ENCODE measurements at places on chromosomes 7 and 10.

DNA sequence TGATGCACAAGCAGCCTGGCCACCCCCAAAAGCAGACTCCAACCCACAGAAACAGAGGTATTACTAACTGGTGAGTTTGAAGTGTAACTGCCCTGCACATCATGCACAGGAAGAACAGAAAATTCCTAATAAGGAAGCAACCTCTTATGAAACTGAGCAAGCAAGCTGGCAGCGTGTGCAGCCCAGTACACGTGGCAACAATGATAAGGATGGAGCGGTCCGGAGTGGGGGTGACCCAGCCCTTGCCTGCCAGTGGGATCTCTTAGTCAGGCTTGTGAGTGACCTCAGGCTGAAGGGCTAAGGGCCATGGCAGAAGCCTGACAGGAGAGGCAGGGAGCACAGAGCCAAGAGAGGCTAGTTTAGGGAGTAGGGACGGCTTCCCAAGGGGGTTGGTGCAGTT lies 22.1 kb upstream of the AOAH start:
- DNase-seq = no peak

GRCh38 chr7:157870644-157871290 lies 534.0 kb downstream of the DNAJB6 start:
- DNase-seq = no peak

GRCh38 chr10:31401287-31401686 lies 82.3 kb downstream of the ZEB1 start:
- no peak for DNase-seq

DNA sequence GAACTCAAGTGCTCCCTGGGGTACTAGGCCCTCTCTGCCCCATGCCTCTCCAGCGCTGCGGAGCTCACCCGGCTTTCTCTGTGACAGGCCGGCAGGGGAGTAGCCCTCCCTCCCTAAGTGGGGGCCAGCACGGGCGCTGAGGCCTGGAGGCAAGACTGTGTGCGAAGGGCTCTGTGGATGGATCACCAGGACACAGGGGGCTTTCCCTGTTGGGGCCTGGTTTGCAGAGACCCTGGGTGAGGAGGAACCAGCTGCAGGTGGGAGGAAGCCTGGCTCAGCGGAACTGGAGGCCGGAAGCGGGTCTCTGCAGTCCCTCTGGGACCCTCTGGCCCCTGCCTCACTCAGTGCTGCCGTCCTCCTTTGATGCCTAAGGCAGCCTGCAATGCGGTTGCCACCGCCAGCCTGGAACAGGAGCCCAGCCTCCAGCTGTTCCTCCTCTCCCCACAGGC lies 106.0 kb downstream of the CYTH3 start:
- DNase-seq = no peak

DNA sequence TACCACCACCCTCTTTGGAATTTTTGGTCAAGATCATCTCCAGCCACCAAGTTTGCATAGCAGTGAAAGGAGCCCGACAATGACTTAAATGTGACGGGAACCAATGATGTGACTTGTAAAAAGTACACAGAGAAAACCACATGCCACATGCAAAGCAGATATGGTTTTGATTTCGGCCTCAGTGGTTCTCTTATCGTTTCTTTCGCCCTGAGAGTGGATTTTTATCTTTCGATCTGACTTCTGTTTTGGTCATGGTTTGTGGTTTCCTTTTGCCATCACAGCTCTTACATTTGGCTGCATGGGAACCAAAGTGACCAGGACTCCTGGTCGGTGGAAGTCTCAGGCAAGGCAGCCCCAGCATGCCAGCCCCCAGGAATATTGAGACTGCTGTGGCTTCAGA lies 31.5 kb downstream of the TCF7L2 start:
- DNase-seq = no peak

GRCh38 chr7:106883456-106884026 lies 18.5 kb downstream of the PIK3CG start:
- no peak for DNase-seq

DNA sequence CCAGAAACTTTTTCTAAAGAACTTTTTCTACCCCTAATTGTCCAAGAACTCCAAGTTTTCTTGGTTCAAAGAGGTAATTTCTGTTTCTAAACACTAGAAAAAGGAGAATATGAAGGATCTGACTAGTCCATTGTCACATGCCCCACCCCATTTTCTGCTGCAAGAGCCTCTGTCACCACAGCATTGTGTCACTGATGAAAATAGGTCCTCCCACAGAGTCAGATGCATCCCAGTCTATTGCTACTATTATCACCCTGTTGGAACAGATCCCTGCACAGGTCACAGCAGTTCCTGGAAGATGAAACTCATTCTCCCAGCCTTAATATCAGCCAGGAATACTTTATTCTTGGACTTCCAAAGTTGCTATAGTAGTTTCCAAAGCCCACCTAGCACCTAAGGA lies 7.5 kb upstream of the CFTR start:
- DNase-seq = no peak

DNA sequence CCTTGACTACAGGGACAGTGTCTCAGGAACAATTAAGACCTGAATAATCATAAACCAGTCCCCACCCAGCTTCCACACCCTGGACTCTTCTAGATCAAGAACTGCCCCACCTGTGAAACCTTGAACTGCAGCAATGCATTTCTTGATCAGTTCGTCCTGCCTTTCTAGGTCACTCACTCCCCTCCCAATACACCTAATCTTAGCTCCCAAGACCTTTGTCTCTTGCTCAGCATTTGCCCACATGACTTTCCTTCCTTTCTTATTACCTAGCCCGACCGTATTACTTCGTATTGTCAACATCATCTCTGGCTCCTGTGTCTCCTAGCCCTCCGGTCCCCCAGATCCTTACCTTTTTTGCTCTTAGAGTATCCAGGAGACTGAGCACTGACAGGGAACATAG lies 5.5 kb upstream of the NAMPT start:
- DNase-seq = no peak

- DNase-seq = no peak
Measured at GRCh38 chr10:2987185-2987768, 80.1 kb upstream of the PFKP start.

DNA sequence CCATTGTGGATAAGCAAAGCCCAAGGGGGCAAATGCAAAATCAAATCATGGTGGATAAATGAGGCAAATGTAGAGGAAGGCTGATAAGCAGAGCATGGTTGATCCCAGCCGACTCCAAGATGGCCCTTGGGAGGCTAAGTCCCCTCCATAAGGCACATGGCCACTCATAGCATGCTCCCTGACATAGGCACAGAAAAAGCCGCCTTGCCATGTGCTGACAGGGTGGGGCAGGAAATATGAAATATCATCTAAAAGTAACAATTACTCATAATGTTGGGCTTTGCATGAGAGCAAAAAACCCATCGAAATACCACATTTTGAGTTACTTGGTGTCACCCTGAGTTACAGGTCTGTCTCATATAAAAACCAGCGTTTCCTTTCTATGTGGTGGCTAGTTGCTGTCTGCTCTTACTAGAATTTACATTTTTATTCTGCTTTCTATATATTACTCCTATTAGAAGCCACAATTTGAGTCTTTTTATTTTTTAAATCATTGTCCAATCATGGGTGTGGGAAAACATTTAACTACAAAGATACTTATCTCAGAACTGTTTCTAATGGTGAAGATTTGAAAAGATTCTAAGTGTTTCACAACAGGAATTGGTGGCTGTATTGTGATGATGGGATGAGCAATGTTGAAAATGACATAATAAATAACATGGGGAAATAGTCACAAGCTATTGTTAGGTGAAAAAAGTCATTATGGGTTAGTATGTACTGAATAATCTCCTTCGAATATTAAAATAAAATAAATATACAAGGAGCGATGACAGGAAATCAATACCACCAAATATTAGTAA lies 102.7 kb downstream of the CUBN start:
- DNase-seq = no peak

GRCh38 chr10:123140164-123140982 lies 4.6 kb downstream of the HMX3 start:
- no peak for DNase-seq

DNA sequence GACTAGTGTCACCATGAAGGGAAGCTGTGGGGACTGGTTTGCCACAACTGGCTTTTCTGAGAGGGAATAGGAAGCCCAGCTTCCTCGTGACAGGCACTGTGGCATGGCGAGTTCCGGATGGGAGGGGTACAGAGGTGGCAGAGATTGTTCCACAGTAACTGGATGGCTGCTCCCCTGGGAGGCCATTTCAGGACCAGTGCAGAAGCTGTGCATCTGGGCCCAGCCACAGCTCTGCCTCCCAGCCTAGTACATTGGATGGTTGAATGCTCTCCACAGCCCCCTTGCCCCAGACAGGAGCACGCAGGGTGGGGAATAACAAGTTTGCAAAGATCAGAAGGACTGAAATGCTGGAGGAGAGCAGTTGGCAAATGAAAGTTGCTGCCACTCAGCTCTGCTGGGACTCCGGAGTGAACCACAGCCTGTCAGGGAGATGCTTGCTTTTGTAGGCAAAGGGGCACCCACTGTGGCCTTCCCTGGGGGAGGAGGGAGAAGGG lies 51.8 kb downstream of the GSDME start:
- DNase-seq = no peak

- no peak for DNase-seq
Measured at GRCh38 chr10:29635711-29636144, 957 bp upstream of the SVIL start.

- DNase-seq = no peak
Measured at GRCh38 chr7:134444961-134445315, 14.0 kb downstream of the AKR1B1 start.

DNA sequence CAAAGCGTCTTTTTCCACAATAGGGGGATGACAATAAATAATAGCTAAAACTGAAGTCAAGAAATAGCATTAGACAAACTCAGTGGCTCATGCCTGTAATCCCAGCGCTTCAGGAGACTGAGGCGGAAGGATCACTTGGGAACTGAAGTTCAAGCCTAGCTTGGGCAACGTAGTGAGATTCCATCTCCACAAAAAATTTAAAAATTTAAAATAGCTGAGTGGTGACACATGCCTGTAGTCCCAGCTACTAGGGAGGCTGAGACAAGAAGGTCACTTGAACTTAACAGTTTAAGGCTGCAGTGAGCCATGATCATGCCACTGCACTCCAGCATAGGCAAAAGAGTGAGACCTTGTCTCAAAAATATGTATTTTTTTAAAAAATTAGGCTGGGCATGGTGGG lies 107.9 kb downstream of the AKR1D1 start:
- no peak for DNase-seq

GRCh38 chr7:37480041-37481031 lies 31.7 kb upstream of the ELMO1 start:
- no peak for DNase-seq

GRCh38 chr7:17340655-17341054 lies 42.2 kb downstream of the AHR start:
- peak; percentile 15 for DNase-seq

DNA sequence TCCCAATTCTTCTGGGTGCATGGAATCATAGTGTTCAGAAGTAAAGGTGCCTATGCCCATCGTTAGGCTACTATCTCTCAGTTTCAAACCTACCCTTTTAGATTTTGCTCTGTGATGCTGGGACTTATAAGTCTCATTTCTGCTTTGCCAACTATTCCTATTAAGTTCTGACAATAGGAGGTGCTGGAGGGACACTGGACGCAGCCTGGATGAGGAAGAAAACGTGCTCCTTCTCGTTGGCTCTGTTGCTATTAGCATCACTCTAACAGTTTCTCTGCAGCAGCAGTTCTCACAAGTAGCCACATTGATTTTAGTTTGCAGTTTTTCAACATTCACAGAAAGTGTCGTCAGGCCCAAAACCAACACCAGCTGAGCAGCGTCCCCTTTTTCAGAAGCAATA lies 72.4 kb downstream of the ABCC2 start:
- DNase-seq = no peak

- DNase-seq = no peak
Measured at GRCh38 chr10:535952-536351, 153.5 kb downstream of the DIP2C start.

GRCh38 chr10:71677261-71677660 lies 42.3 kb downstream of the C10orf105 start:
- no peak for DNase-seq

DNA sequence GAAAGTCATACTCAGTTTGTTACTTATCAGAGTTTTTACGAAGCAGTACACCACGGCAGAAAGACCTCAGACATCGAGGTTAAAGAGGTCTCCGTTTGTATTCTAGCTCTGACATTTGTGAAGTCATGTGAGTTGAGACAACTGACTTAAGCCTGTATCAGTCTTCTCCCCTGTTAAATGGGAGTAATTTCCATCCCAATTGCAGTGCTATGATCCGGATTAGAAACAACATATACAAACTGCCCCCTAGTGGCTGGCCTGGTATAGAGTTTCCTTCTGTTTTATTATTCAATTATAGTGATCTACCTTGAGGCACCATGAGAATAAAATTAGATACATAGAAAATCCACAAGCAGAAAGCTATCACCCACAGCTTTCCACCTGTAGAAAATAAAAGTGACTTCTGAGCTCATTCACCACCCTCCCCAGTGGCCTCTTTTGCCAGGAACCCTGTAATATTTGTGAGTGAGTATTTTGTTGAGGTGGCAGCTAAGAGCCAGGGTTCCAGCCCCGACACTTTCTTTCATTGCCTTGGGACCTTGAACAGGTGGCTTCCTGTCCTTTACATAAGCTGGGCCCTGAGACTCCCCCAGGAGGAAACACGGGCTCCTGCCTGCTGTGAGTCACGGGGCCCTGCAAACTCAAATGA lies 607.2 kb upstream of the MGMT start:
- DNase-seq = no peak

GRCh38 chr7:27224983-27225934 lies 17.3 kb upstream of the EVX1 start:
- no peak for DNase-seq

DNA sequence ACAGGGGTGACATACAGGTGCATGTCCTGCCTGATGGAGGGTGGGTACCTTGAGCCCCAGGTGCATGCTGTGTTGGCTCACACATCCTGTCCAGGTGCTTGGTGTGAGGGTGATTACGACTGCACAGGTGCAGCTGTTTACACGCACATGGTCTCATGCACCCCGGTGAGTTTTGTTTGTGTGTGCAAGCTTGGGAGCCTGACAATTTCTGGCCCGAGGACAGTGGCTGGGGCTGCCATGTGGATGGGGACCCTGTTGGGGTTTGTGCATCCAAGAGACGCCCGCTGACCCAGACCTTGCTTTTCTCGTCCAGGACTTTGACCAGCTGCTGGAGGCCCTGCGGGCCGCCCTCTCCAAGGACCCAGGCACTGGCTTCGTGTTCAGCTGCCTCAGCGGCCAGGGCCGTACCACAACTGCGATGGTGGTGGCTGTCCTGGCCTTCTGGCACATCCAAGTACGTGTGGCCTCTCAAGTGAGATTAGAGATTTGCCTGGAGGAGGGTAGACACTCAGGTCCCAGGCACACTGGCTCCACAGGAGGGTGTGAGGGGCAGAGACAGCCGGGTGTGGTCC lies 61.7 kb downstream of the PRF1 start:
- no peak for DNase-seq
